ENCODE measurements at places on chromosomes 6 and 20.

DNA sequence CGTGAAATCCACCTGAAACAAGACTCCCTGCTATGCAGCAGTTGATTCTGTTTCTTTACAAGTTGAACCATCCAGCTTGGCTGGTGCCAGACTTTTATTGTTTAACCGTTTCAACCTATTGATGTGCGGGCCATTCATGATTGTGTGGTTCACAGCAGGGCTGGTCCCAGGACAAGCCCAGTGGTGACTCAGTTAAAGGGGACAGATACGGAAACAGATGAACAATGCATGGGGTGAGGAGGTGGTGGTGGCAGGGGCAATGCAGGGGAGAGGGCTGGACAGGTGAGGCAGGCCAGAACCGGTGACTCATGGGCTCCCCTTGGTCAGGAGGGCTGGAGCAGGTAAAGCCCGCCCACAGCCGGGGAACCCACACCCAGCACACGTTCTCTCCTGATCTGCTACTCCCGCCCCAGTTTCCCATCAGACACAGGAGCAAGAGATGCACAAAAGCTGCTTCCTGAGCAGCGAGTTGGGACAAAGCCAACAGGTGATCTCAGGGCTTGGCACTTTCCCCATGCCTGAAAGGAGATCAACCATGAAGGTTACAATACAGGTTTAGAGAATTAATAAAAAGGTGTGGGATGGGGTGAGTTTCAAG, 232.2 kb downstream of the LY86 start:
- no peak for DNase-seq

- DNase-seq, result no peak
These were observed 121.9 kb downstream of the ARID1B start for GRCh38 chr6:156899071-156899470.

DNA sequence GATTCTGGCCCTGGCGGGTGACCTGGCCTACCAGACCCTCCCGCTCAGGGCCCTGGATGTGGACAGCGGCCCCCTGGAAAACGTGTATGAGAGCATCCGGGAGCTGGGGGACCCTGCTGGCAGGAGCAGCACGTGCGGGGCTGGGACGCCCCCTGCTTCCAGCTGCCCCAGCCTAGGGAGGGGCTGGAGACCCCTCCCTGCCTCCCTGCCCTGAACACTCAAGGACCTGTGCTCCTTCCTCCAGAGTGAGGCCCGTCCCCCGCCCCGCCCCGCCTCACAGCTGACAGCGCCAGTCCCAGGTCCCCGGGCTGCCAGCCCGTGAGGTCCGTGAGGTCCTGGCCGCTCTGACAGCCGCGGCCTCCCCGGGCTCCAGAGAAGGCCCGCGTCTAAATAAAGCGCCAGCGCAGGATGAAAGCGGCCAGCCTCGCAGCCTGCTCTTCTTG, 868 bp upstream of the SLC2A4RG start:
- DNase-seq, result peak; percentile 63

DNA sequence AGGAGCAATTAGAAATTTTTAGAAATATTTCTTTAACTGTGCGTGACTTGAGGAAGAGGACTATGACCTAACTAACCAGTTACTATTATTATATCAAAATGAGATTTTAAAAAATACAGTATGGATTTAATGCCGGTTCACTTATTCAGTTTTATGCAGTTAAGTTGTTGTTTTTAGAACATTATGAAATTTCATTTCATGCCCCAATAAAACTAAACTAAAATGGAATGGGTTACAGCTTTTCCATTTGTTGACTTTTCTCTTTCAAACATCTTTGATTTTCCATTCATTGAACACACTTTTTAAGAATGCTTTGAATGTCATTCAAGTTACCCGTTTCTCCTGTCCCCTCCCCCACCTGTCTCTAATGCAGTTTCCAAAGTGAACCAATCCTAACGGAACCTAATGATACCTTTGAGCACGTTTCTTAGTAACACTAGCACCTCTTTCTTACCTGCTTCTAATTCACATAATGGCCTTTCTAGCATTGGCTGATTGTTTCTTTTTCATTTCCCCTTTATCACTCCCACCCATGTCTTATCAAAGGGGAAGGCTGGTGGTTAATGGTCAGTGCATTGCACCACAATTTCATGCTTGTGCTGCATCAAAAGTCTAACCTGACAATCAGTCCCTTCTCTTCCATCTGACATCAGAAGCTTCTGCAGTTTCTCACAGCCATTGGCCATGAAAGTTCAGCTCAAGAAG, 262.2 kb upstream of the TAB2 start:
- no peak for DNase-seq

GRCh38 chr6:151534576-151534975, 40.8 kb downstream of the CCDC170 start:
- DNase-seq, result no peak

- no peak for DNase-seq
These were observed 13.9 kb upstream of the CCDC167 start for GRCh38 chr6:37513576-37513975.

GRCh38 chr6:85580878-85581267, 12.8 kb downstream of the SNX14 start:
- DNase-seq, result no peak

GRCh38 chr6:73262671-73263569, at the start of gene KHDC1:
Gene KHDC1, minus strand, starts transcription at chr6:73263196. Its CDS starts 20,679 bp downstream, at chr6:73242517.
- DNase-seq, result peak; percentile 74

GRCh38 chr20:479487-479886, 17.2 kb upstream of the TBC1D20 start:
- DNase-seq, result no peak

GRCh38 chr20:47032933-47033578, 138.4 kb downstream of the EYA2 start:
- DNase-seq, result no peak

DNA sequence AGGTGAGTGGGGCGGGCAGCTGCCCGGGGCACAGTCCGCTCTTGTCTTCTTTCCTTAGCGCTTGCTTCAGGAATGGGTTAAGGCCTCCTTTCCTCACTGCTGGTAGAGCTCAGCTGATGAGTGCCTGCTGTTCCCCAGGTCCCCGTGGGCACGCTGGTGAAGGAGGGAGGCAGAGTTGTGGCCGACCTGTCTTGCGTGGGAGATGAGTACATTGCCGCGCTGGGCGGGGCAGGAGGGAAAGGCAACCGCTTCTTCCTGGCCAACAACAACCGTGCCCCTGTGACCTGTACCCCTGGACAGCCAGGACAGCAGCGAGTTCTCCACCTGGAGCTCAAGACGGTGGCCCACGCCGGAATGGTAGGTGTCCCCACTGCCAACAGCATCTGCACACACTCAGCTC, 15.7 kb downstream of the MTG2 start:
- DNase-seq, result no peak

- DNase-seq, result no peak
These were observed 123.8 kb upstream of the ID4 start for GRCh38 chr6:19713411-19713810.

DNA sequence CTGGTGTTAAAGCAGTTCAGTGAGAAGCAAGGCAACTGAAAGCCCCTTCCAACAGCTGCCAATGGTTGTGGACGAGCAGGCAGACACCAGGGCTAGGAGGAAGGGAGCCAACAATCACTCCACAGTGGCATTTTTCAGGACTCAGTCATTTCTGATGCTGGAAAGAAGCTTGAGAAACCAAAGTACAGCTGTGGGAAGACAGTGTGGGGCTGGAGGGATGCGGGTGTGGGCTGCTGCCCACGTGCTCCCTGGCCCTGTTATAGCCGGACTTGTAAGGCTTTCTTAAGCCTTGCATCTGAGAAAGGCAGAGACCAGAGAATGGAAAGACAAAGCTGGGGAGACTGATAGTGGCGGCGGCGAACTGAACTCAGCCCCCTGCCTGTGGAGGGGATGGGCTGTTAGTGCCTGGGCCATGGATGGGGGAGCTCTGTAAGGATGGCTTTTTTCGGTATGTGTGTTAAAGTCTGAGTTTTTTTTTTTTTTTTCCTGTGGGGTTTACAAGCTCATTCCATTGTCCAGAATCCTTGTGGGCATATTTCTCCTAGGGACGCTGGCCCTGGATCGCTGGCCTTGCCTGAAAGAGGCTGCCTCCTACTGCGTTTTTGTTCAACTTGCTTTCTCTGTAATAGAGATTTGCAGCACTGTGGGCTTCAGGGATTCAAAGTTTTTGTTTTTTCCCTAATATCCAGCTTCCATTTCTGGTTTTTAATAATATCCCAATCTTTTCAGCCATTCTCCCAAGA, 91.7 kb downstream of the GJA10 start:
- DNase-seq, result no peak

DNA sequence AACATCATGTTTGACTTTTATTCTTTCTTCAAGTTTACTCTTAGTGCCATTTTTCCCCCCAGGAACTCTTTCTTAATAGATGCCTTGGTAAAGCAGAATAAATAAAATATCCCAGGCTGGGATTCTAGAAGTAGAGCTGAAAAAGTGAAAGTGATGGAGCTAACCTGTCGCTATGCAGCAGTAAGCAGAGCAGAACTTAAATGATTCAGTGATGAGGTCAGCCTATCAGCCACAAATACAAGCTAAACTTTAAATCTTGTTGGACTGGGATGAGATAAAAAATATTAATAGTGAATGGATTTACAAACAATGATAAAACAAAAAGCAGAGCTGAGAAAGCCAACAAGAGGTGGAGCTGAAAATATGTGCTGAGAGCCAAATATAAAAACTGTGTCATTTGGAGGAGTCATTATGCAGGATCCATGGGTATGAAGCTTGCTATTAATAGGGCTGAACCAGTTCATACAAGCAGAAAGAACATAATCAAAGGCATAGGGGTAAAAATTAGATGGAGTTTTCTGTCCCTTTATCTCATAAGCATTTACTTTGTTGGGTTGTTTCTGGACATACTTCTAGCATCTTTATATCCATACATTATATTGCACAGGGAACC, 877.8 kb downstream of the EPHA7 start:
- DNase-seq, result no peak

DNA sequence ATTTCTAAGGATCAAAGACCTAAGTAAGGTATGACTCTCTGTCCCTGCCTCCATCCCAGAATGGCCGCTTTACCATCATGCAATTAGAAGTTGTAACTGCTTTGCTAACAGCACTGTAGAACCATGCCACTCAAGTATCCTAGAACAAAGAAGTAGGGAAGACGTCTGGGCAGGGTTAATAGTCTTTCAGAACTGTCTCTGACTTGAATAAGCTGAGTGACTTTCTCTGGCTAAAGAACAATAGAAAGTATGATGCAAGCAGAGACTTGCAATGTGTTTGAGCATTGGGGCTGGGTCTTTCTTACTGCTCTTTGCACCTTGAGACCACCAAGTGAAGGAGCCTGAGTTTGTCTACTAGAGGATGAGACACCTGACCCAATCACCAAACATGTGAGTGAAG, 279.6 kb upstream of the JAG1 start:
- no peak for DNase-seq

DNA sequence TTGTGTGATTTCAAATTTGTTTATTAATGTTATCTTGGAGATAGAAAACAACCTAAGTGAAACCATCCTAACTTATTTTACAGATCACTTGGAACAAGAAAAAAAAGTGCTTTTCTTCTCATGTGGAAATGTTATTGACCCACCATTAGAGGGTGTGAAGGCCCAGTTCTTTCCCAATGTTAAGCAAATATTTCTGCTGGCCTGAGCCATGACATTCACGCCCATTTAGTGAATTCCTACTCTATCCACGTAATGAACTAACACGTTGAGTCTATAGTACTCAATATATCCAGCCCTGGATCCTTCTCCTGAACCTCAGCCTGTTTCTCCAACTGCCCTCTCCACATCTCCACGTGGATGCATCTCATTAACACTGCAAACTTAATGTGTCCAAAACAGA, 180.6 kb upstream of the ZFP64 start:
- no peak for DNase-seq

GRCh38 chr6:10526156-10526555, 5.0 kb downstream of the GCNT2 start:
- no peak for DNase-seq

- no peak for DNase-seq
These were observed 72.6 kb downstream of the POPDC3 start for GRCh38 chr6:105107207-105107606.

GRCh38 chr6:157322792-157323254, 496 bp downstream of the TMEM242 start:
- DNase-seq, result peak; percentile 88

DNA sequence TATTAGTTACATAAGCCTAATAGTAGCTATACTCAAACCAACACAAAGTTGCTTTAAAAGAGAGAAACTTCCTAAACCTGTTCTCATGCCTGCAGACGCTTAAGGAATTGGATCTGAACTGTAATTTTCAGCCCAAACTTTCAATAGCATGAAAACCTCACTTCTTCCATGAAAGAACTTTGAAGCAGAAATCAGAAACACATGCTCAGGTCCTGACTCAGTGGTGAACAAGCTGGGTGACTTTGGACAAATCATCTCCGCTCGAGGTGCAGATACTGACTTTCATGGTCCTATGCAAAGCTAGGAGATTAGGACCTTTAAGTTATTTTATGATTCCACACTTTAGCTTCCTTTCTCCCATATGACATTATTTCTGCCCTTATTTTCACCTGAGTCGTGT, 36.5 kb downstream of the NOX3 start:
- no peak for DNase-seq

GRCh38 chr6:156485150-156485549, 292.0 kb upstream of the ARID1B start:
- no peak for DNase-seq

- DNase-seq, result peak; percentile 8
These were observed 89.9 kb downstream of the YTHDF1 start for GRCh38 chr20:63125838-63126601.

DNA sequence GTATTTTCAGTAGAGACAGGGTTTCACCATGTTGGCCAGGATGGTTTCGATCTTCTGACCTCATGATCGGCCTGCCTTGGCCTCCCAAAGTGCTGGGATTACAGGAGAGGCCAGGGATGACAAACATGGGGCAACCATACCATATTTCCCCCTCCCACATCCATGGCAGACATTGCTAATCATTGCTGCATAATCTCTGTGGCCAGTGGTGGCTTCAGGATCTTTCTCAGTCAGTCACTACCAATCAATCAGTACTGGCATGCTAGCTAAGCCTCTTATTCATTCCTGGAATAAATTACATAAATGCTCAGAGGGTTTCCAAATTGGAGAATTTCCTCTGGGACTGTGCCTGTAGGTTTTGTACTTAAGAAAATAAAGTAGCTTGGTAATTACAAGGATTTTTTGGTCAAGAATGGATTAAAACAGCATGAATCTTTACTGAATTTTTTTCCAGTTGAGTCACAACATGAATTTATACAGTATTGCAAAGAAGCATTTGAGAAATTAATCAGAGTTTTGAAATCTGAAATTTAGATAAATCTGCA, 138.1 kb downstream of the FNDC1 start:
- no peak for DNase-seq

DNA sequence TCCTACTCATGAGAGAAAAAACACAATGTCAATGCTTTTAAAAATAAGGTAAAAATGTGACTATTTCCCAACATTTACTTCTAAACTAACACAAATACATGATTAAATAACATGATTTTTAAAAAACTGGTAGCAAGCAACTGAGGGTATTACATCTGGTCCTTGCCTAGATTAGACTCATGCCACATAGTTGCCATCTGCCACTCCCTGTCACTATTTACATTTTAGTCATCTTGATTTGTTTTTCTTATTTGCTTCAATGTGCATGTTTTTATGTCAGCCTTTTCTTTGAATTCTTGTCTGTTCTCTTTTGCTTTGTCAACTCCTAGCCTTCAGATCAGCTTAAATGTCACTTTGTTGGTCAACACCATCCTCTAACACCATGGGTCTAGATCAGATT, 207.0 kb upstream of the SIM1 start:
- no peak for DNase-seq

- no peak for DNase-seq
These were observed 278.7 kb upstream of the RNF217 start for GRCh38 chr6:124683507-124683906.

GRCh38 chr6:151181706-151182363, 57.9 kb upstream of the AKAP12 start:
- DNase-seq, result no peak

GRCh38 chr6:43254138-43254817, 11.0 kb downstream of the TTBK1 start:
- no peak for DNase-seq

GRCh38 chr6:164346631-164347030, 932.1 kb downstream of the QKI start:
- no peak for DNase-seq

All from activated naive CD4-positive, alpha-beta T cell treated with anti-CD3 and anti-CD28 coated beads, Interleukin-2, amount 10 ng/mL, durations not matched to agents 7 days and 5 days (primary cell).